ENCODE measurements at places on chromosomes 6 and 20. TPM values are rescaled to one million over a fixed set of nuclear protein-coding genes. Genes with fewer than 3 reads are reported as not detected.

GRCh38 chr6:127300411-127300810, 33.7 kb downstream of the RNF146 start:
- peak; percentile 86 for DNase-seq

GRCh38 chr6:111469543-111469942, 13.5 kb downstream of the REV3L start:
- DNase-seq = no peak

GRCh38 chr20:25251558-25251957, 3.7 kb downstream of the PYGB start:
- no peak for DNase-seq

- no peak for DNase-seq
Measured at GRCh38 chr20:48180024-48180423, 394.7 kb upstream of the SULF2 start.

DNA sequence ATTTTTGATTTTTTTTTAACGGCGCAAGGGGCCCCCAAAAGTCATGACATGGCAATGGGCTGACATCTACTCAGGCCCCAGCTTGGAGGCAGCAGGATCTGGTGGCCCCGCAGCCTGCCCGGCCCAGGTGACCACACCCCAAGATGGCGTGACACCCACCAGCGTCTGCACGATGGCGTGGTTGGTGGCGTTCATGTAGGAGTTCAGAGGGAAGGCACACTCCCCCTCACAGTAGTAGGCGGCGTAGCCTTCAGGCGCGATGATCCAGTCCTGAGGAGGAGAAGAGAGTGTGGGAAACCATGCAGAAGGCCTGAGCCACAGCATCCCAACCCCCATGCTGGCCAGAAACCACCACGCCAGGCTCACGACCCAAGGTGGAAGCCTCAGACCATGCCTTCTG, 93.4 kb downstream of the BMP7 start:
- DNase-seq = no peak

The SLC17A2 gene
- total RNA-seq = not detected

The SLC26A8 gene
- not detected for total RNA-seq

GRCh38 chr6:14226051-14226660, 108.6 kb downstream of the CD83 start:
- DNase-seq = no peak

- DNase-seq = no peak
Measured at GRCh38 chr20:63518351-63518861, 2.2 kb upstream of the PPDPF start.

DNA sequence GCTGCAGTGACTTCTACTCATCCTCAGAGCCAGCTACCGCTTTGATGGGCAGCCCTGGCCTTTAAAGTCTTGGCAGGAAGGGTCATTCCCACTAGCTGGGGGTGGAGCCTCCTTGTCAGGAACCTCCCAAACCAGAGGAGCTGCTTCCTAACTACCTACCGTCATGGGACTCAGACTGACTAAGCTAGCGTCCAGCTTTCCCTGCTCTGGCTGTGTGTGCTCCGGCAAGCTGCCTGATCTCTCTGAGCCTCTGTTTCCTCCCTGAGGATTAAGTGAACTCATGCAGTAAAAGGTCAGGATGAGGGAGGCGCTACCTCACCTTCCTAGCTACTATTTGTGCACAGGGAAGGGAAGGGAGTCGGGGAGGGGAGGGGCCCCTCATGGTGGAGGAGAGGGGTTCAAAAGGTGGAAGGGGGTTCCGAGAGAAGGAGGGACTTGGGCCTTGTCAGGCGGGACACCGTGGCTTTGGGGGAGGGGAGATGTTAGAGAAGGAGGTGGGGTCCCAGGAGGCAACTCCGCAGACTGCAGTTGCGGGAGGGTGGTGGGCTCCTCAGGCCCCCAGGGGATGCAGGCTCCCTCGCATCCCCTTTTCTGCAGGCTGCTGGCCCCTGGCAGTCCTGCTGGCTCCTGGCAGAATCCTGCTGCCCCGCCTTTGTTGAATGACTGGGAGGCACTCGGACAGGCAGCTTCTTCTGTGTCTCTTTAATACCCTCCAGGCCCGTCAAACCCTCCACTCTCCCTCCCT, 9.8 kb downstream of the DUSP15 start:
- DNase-seq = peak; percentile 48

Measured in fibroblast of the aortic adventitia (primary cell).